ENCODE measurements at places on chromosomes 11 and 22. TPM values are rescaled to one million over a fixed set of nuclear protein-coding genes. Genes with fewer than 3 reads are reported as not detected.

The OR2AG2 gene
- total RNA-seq = not detected

The OR5B21 gene
- total RNA-seq = not detected

GRCh38 chr11:13278609-13279486 is 1.3 kb downstream of the BMAL1 start:
- peak overlapping the region; percentile 86 for H3K27ac ChIP-seq
- no peak for DNase-seq
- H3K27me3 ChIP-seq = no peaks in the 10 kb centered on the region
- peaks cover 27% of the 10 kb centered on the region for H3K4me1 ChIP-seq

DNA sequence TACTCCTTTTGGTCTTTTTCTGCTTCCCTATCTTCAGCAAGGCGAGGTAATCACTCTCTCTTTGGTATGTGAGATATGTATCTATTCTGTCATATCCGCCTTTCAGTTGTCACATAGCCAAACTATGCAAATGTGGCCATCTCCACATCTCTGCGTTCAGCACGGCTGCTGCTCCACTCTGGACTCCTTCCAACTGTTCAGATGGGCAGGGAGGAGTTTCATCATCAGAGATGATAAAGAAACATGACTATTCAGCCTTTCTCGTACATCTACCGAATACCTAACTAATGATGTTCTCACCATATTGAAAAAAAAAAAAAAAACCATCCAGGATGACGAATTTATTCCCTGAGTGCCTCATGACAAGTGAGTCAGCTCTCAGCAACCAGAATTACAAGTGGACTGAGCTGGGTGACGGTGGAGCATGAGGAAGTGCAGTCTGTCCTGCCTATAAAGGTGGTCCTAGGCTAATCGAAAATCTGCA is 899.6 kb downstream of the OPCML start:
- H3K4me3 ChIP-seq = no peak overlapping the region
- H3K36me3 ChIP-seq = no peaks in the 10 kb centered on the region
- no peak for DNase-seq
- H3K27ac ChIP-seq = no peak overlapping the region
- no peaks in the 10 kb centered on the region for H3K27me3 ChIP-seq

The P4HA3 gene
- total RNA-seq = 0.75 TPM

The POLA2 gene
- total RNA-seq = 4.5 TPM

- DNase-seq = no peak
- no peak overlapping the region for H3K27ac ChIP-seq
- H3K4me1 ChIP-seq = no peaks in the 10 kb centered on the region
- peaks cover 80% of the 10 kb centered on the region for H3K36me3 ChIP-seq
Observed at GRCh38 chr11:65658174-65659021, 4.3 kb downstream of the RELA start.

Measured in right atrium auricular region (tissue), 2 donors.